ENCODE measurements at places on chromosomes 5 and 9.

DNA sequence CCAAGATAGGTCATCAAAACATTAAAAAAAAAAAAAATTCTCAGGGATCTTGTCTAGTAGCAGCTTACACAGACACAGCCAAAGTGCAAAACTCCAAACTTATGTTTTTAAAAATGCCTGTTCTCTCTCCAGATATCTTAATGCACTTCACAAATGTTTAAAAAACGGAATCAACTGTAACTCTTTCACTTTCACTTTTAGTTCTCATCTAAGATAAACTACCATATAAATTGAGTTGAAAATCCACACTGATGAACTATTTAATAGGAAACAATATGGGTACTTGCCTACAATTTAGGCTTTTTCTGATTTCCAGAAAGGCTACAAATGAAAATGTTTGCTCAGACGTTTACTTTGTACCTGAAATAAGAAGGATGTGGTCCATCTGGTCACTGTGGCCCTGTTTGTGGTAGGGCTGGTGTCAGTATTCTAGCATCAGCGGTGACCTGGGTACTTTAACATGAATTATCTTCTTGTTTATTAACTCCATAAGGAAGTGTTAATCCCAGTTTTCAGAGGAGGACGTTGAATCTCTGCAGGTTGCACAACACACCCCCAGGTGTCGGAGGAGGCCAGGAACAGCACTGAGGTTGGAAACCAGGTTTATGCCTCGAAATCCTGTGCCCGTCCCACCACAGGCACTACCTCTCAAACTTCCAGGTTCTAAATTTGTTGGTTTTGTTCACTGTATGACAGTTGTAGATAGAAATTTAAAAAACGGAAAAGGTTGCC lies 13.3 kb upstream of the LPCAT1 start:
- no peak for DNase-seq

- no peak for DNase-seq
Measured at GRCh38 chr5:78543916-78544315, 104.7 kb downstream of the LHFPL2 start.

DNA sequence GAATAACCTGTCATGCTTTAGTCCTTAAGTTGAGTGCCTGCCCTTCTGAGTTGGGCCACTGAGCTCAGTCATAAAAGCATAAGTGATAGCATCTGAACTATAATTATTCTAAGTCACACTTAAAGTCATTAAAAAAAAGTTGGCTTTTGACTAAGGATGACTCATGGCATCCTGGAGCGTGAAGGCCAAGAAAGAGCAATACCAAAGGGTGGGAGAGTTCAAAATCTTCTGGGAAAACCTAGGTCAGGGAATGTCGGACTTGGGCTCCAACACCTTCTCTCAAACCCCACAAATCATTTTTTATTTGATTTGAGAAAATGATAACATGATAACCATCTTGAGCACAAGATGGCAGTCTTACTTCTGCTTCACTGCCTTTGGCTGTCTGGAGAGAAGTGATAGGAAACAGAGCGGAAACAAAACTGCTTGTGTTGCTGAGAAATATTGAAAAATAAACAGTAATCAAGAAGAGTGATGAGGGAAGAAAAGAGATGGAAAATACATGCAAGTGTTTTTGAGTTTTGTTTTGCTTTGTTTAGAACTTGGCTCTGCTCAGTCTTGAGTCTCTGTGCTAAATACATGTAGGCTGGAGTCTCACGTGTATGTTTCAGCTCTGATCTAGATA lies 16.9 kb upstream of the NTRK2 start:
- DNase-seq, result no peak

DNA sequence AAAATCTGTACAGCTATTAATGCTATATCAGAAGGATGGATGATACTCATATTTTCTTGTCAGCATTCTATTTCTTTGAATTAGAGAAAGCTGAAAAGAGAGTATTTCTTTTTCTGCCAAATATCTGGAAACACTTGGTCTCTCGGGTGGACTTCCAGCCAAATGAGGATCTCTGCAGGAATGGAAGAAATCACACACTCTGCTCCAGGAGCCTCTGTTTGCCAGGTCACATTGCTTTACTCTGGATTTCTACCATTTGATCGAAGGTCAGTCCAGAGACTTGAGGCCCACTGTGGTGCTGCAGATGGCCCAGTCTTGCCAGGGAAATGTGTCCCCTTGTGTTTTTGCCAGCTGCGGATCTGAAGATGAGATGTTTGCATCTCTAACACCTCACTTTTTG lies 154.1 kb downstream of the PCSK1 start:
- DNase-seq, result no peak

DNA sequence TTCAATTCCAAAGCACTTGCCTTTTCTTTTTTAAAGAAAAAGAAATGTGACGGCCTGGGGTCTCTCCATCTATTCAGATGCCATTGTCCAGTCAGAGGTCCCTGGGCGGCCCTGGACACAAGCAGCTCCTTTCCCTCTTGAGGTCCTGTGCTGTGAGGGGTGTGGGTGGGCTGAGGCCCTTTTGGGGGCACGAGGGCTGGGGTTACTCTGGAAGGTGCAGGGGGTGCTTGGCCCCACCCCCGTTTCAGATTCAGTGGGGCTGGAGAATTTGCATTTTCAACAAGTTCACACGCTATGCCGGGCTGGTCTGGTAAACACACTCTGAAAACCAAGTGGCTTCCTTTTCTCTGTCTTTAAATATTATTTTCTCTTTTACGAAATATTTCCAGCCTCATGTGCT lies 91.4 kb upstream of the PHYKPL start:
- DNase-seq, result no peak

DNA sequence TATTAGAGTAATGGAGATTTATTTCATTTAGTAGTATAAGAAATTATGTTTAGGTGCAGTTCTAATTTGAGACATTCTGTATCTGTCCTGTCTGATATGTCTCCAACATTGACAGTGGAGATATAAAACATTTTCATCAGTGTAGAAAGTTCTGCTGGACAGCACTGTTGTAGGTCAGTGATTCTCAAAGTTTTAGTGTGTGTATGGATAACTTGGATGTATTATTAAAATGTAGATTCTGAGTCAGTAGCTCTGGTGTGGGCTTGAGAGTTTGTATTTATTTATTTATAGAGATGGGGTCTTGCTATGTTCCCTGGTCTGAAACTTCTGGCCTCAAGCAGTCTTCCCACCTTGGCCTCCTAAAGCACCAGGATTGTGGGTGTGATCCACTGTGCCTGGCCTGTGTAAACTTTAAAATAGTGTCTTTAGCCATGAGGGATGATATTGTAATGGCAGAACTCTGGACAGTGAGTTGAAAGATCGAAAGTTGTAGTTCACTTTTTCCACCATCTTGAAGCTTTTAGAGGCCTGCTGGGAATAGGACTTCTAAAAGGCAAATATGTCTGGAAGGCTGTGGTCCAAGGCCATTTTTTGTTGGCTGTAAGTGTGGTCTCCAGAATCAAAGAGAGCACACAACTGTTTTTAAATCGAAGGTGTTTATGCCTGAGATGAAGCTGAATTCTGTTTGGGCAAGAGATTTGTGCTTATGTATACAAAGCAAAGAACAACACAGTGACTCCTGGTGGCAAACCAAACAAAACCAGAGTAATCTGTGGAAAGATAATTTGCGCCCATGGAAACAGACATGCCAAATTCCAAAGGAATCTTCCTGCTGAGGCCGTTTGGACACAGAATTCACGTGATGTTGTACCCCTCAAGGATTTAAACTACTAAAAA lies 12.4 kb downstream of the UBAP1 start:
- no peak for DNase-seq

GRCh38 chr5:174314261-174314660 lies 268.8 kb downstream of the NSG2 start:
- no peak for DNase-seq

- DNase-seq, result no peak
Measured at GRCh38 chr5:851076-851475, 290 bp upstream of the ZDHHC11 start.

DNA sequence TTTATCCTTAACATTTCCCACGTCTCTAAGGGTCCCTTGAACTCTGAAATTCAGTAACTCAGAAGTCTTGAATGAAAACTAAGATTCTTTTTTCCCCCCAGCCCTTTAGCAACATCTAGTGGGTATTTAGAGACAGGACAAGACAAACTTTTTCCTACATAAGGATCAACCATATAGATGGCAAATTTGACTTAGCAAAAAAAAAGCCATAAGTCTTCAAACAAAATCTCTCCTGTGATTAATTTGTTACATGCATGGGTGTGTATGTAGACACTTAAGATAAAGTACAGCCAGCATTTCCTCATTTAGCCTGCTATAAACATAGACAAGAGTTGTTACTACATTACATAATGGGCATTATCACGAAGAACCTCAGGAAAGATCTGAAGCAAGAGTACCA lies 29.1 kb upstream of the ANKRD31 start:
- DNase-seq, result peak; percentile 44

- no peak for DNase-seq
Measured at GRCh38 chr5:169873642-169874041, 106.7 kb downstream of the INSYN2B start.

DNA sequence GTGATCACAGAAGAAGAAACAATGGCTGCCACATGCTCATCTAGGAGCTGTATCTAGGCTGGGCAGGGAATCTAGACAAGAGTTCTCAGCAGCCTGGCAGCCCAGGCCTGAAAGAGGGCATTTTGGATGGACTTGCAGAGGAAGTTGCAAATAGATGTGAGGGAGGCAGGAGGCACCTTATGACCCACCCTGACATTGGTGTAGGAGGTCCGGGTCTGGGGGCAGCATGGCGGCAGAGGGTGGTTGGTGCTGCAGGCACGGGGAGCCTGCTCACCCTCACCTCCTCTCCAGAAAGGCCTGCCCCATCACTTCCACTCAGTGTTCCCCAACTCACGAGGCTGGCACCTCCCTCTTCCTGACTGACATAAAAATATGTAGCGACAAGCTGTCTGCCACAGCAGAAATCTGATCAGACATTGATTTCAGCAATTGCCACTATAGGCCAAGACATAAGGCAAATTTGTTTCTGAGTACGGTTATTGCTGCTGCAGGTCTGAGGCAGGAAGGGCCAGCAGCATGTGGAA lies 217.6 kb downstream of the PBX3 start:
- no peak for DNase-seq

- DNase-seq, result no peak
Measured at GRCh38 chr9:104416470-104416869, 87.6 kb upstream of the OR13F1 start.

DNA sequence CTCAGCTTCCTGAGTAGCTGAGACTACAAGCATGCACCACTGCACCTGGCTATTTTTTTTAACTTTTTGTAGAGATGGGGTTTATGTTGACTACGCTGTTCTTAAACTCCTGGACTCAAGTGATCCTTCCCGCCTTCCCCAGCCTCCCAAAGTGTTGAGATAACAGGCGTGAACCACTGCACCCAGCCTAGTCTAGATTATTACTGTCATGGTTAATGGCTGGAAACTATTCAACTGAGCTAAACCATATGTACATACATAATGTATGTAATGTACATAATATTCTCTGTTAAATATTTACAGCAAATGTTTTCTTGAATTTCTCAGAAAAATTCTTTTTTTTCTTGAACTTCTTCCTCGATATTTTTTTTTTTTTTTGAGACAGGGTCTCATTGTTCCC lies 21.3 kb downstream of the PPP2CA start:
- DNase-seq, result no peak

- peak; percentile 42 for DNase-seq
Measured at GRCh38 chr9:114184071-114184470, 28.7 kb downstream of the COL27A1 start.

GRCh38 chr5:157222506-157223230 lies 42.0 kb downstream of the ITK start:
- peak; percentile 43 for DNase-seq
